ENCODE measurements at places on chromosomes 1 and 21.

DNA sequence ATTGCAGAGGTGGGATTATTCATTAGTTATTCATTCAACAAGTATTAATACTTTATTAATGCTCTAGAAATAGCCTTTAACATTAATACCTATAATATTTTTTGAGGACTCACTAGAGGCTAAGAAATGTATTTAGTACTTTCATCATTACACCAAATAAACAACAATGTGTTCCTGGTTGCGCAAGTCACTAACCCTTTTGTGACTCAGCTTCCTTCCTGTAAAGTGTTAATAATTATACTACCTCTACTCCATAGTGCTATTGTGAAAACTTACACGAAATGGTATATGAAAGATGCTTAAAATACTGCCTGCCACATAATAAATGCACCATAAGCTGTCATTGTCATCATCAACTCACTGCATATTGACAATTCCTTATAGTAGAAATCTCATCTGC, 431.0 kb downstream of the DPYD start:
- no peak for DNase-seq

- DNase-seq, result no peak
Measured at GRCh38 chr1:233333086-233333485, 5.6 kb downstream of the MAP3K21 start.

- DNase-seq, result no peak
Measured at GRCh38 chr1:10544239-10544638, 69.5 kb downstream of the PEX14 start.

GRCh38 chr1:231976231-231976630, 349.6 kb downstream of the DISC1 start:
- no peak for DNase-seq

- no peak for DNase-seq
Measured at GRCh38 chr1:150309758-150310508, 11.4 kb upstream of the PRPF3 start.

GRCh38 chr1:3037281-3038040, 16.2 kb downstream of the ACTRT2 start:
- no peak for DNase-seq

GRCh38 chr21:34509151-34509550, 2.9 kb downstream of the KCNE1 start:
- DNase-seq, result no peak

DNA sequence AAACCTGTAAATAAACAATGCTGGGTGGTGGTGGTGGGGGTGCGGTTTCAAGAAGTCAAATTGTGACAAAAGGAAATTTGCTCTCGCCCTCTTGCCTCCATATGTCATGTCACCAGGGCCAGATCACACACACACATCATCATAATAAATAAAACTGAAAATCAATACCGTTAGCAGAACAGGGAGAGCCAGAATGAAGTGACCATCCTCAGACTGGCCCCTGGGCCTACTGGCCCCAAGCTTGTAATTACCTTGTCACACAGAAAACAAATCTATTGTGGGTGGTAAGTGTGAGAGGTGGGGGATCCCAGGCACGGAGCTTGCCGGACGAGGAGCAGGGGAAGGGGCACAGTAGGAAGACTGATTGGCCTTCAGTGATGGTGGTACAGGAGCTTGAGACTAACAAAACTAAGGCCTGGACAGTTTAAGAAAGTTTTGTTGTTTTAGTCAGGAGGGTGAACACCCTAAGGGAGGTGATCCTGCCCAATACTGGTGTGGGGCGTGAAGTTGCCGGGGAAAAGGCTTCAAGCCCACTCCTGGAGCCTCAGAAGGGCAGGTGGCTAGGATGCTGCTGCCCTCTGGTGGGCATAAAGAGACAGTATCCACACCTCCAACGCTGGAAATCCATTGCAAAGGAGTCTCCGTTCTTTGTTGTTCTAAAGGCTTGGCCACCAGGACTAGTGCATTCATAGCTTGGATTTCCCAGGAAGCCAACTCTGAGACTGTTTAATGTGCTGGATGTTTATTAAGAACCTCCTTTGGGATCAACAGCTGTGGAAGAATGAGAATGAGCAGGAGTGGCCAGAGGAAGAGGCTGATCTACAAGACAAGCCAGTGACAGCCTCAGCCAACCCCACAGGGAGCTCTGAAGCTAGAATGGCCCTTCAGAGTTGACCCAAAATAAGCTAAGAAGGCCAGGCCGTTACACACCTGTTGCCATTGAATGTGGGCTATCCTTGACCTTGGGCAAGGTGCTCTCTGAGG, 8.1 kb upstream of the C1orf216 start:
- no peak for DNase-seq

DNA sequence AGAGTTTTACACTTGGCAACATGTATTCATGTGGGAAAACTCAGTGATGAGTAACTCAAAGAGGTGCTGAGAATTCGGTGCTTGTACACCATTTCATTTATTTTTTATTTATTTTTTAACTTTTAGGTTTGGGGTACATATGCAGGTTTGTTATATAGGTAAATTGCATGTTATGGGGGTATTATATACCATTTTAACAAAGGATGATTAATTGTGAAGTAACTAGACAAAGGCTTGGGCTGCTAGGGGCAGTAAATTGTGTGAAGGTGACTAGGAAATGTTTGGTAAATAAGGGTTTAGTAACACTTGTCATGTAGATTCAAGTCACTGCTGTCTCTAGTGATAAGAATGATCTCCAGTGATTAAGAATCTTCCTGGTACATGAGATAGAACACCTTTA, 139.0 kb downstream of the MAST2 start:
- no peak for DNase-seq

Data from stimulated activated CD4-positive, alpha-beta T cell treated with anti-CD3 and anti-CD28 coated beads, TNF-alpha, amount 100 ng/mL, for 48 hours (primary cell).